ENCODE measurements at places on chromosomes 4 and X.

DNA sequence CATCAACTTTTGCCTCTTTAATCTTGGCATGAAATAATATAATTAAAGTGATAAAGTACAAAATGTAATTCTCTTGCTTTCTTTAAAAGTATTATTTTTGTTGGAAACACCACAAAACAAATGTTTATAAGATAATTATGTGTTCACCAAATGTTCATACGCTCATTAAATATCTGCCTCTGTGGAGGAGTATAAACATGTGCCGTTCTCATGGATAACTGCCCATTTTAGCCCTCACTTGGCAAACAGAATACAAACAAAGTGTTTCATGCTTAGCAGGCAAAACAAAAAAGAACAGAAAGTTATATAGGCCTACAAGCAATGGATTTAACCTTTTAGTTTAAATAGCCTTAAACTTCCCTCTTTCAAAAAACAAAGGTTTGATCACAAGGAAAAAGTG, 800.5 kb upstream of the DIAPH2 start:
- DNase-seq = no peak

DNA sequence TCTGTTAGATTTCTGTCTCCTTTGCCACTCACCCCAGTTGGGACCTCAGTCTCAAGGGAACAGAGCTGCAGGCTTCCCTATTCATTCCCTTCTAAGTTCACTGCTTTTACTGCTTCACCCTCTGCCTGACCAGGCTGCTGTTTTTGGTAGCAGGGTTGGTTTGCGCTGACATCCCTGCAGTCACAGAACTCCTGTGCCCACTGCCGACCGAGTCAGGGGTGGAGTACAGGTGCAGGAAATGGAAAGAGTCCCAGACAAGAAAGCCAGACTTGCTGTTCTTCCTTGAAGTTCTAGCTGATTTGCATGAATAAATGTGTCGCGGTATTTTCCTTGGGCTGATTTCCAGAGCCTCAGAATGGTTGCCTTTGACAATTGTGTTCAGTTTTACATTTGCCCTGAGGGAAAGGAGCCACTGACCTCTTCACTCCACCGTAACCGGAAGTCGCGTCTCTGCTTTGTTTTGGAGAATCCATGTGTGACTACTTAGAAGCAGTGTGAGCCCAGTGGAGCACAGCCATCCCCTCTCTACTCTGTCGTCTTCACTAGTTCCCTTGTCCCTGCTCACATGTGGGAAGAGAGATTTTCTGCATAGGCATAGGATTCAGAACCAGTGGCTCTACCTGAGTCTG, 84.8 kb downstream of the TNIP2 start:
- DNase-seq = no peak

GRCh38 chr4:167000141-167000852, 234.0 kb downstream of the SPOCK3 start:
- no peak for DNase-seq

DNA sequence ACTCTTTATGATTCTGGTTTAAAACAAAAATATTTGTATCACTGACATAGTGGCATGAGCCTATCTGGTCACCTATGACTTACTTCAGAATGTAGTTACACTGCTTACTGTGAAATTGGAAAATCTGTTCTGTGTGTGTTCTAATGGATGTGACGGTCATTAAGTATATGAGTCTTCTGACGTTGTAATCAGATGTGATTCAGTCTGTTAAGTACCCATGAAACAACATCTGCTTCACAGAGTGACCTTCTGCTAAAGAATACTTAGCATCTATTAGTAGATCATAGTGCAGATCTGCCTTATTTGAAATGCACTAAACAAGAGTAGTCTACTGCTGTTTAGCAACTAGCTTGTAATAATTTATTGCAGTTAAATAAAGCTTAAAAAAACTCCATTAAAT, 317.1 kb downstream of the DCTD start:
- no peak for DNase-seq

DNA sequence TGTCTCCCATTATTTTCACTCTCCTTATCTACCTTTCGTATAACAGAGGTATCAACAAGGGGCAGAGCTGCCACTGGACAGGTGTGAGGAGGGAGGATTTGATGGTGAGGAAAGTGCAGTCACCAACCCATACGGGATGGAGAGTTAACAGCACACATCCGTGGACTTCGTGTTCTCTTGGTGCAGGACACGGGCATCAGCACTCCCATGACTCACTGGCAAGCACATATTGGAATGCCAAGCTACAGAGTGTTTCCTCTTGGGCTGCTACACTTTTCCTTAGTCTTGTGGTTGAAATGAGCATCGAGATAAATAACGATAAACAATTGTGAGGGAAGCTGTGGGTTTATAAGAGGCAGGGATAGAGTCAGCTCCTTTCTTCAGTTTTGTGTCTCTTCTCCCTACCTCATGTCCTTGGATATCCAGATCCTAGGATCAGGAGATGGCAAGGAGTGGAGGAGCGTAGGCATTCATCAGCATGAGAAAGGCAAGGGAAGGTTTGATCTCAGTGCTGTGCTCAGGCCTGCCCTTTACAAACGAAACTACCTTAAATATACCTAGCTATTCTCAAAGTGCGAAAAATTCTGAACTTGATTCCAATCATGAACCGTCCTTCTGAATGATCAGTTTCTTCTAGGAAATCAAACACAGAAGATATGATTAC, 96.3 kb downstream of the ZNF827 start:
- DNase-seq = no peak

- DNase-seq = no peak
These were observed 83.5 kb downstream of the HMX1 start for GRCh38 chr4:8788174-8788573.

GRCh38 chr4:108171339-108172230, 2.9 kb upstream of the LEF1 start:
- DNase-seq = no peak

GRCh38 chr4:153083447-153083947, 120.7 kb upstream of the TRIM2 start:
- DNase-seq = no peak

DNA sequence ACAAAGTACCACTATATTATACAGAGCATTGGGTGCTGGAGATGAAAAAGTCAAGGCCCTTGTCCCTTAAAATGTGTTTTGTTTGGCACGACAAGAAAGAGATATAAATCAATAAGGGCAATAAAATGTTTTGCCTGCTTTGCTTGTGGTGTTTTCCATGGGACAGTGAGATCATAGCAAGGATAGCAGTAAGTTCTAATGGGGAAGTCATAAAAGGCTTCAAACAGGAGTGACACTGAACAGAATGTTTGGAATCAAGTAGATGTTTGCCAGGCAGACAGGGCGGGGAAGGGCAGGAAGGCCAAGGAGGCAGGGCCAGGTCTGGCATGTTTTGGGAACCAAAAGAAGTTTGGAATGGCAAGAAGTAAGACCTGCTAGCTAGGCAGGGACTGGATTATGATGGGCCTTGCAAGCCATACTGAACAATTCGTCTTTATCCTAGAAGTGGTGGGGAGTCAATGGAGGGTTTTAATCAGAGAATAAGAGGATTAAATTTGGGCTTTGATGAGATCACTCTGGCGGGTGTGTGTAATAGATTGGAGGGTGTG, 16.4 kb downstream of the FGF2 start:
- no peak for DNase-seq

DNA sequence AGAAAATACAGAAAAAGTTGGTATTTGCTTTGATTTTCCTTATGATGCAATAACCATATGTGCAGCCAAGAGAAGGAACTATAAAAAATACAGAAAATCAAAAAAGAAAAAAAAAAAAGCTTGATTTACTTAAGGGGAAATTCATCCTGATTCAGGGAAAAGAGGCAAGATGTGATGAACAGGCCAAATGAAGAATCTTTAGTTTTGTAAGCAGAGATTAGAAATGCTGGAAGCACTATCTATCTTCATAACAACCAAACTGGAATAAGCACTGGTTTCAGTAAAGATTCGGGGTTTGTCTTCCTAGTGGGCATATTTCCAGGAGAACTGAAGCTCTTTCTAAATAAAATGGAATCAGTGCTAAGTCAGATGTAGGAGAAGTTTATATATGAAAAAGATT, 82.9 kb upstream of the KCNIP4 start:
- no peak for DNase-seq

DNA sequence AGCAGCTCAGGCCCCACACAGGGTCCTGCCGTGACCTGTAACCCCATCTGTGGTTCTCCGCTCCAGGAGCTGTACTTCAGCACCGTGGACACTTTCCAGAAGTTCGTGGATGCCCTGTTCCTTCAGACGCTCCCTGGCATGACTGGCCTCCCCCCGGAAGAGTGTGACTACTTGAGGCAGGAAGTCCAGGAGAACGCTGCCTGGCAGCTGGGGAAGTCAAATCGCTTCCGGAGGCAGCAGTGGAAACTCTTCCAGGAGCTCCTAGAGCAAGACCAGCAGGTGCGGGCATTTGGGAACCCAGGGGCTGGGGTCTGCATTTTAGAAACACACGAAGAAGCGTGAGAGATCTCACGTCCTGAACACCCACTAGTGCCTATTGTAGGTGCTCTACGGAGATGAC, 72.5 kb downstream of the EVC start:
- DNase-seq = peak; percentile 69

GRCh38 chr4:78567500-78568060, 16.0 kb downstream of the ANXA3 start:
- DNase-seq = no peak

Measured in suprapubic skin (tissue), 4 donors.